ENCODE measurements at places on chromosomes 6 and 20.
A peak's percentile ranks its signal among the peaks of the same experiment; 100 is the strongest.

GRCh38 chr6:40788661-40789655 is 201.8 kb upstream of the LRFN2 start:
- no peak for DNase-seq

DNA sequence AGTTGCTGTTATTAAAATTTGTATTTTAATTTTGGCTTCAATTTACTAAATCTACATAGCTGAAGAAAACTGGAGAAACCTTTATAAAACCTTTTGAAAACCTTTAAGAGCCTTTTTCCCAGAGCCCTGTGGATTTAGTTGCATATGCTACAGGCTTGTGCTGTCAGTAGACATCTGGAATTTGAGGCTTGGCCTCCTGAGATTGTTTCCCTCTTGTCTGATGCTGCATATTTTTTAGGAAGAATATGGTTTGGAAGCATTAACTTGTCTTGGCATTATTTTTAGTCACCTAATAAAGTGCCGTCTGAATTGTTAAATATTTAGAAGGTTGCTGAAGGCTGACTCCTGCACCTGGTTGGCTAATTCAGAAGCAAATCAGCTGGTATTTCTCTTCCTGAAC is 369.4 kb downstream of the UTRN start:
- no peak for DNase-seq

DNA sequence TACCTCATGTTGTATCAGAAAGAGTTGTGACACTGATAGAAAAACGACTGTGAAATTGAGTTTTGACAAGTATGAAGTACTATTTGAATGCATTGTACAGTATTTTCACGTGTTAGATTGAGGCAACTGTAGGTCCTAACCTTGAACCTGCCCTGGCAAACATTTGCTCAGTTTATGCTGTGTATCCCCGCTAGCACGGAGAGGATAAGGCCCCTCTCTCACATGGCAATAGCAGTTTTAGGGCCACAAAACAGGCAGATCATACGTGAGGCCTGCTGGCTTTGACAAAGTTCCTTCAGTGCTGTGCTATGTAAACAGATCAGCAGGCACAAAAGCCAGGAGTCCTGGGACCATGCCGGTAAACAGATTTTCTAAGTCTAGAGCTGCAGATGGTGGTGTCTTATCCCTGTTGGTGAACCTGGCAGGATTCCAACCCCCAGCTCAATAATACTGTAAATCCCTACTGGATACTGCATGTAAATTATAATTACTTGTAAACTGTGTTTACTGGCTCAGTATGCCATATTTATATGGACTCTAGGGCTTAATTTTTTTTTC is 23.8 kb upstream of the FAM217A start:
- DNase-seq = no peak

DNA sequence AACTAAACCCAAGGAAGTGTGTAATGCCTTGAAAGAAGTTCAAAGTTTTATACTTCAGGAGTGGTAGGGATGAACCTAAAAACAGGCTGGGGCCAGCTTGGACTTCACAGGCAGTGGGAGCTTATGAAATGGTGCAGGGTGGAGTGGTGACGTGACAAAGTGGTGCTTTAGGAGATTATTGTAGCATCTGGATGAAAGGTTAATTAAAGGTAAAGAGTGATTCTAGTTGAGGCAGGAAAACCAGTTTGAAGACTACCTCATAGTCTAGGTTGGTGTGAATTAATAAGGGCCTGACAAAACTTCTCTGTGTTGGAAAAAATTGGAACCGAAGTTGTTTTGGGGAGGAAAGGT is 30.5 kb upstream of the GMDS start:
- DNase-seq = no peak

DNA sequence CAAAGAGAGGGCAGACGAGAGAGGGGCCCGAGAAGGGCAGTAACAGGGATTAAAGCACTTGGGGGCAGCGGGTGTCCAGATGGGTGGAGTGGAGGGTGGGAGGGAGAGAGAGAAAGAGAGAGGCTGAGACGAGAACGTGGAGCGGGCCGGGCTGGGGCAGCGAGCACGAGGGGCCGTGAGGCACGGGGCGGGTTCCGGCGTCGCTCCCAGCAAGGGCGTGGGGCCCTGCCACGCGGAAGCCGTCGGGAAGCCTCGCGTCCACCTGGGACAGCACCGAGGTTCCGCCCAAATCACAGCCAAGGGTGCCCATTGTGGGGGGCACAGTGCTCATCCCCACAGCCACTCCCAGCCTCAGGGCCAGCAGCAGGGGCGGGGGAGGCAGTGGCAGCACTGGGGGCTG is 49.8 kb downstream of the KCNQ2 start:
- no peak for DNase-seq

DNA sequence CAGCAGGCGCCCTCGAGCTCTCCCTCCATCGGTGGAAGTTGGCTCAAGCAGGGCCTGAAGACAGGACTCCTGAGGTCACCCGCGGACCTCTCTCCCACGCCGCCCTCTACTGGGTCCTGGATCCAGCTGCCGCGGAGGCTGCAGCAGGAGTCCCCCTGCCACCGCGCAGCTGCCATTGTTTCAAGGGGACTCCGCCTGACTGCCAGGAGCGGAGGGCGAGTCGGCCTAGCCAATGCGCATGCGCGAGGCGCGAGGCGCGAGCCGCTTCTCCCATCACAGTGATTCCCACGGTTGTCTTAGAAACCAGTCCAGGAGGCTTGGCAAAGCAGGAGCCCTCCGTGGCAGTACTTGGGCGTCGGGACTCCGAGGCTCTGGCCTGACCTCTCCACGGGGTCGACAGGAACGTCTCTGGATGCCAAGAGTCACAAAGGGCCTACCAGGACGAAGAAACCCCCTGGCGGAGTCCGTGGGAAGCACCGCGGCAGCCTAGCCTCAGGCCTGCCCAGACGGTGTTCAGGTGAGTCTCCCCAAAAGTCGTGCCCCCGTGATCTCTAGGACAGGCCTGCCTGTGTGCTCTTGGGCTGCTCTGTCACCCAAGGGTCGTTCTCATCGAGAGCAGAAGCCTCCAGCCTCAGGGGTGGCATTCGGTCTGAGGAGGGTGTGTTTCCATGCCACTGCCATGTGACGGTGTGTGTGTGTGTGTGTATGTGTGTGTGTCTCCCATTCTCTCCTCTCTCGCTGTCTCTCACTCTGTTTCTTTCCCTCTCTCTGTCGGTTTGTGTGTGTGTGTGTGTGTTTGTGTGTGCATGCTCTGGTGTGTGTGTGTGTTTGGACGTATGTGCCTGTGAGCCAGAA is 290.6 kb upstream of the ZNF337 start:
- DNase-seq = peak; percentile 42

DNA sequence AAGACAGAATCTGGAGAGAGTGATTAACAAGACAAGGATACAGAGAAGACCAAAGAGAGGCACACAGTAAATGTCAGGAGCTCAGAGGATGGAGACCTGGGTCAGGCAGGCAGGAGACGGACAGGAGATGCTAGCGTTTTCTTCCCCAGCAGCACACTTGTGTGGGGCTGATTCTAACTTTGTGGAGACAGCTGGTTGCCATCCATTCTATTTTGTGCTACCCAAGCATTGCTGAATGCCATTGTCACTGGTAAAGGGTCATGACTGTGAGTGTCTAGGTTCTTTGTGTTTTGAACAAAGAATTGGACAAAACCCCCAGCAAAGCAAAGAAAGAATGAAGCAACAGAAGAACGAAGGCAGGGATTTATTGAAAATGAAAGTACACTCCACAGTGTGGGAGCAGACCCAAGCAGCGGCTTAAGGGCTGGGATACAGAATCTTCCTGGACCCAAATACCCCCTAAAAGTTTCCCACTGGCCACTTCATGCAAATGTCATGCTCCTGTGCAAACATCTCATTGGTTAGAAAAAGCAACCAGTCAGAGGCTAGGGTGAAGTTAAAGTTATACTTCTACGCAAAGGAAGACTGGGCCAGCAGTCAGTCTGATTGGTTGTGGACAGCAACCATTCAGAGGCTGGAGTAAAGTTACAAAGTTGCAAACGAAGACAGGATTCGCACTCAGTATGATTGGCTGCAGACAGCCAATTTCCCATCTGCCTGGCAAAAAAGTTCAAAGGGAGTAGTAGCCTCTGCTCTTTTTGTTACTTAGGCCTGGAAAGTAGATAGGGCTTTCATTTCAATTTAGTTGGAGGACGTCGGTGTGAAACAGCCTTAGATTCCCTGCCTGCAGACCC is 17.5 kb downstream of the PTK7 start:
- DNase-seq = no peak

- DNase-seq = no peak
Observed at GRCh38 chr6:41836022-41836659, 48.6 kb downstream of the TOMM6 start.

DNA sequence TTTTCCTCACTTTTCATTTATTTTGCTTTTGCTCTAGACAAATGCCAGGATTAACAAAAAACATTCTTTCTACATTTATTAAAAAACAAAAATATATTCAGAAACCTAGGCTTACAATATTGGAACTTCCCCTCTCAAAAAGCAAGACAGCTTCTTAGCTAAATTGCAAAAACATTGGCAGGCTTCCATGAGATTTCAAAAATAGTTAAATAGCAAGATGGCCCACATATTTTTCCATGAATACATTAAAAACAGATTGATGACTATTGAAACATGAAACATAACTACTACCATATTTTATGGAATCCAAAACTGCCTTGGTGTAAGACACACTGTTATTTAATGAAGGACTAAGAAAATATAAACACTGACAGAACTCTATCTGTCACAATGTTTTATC is 92.0 kb downstream of the LY86 start:
- DNase-seq = no peak

GRCh38 chr20:25464501-25465242 is 57.2 kb downstream of the GINS1 start:
- DNase-seq = no peak

DNA sequence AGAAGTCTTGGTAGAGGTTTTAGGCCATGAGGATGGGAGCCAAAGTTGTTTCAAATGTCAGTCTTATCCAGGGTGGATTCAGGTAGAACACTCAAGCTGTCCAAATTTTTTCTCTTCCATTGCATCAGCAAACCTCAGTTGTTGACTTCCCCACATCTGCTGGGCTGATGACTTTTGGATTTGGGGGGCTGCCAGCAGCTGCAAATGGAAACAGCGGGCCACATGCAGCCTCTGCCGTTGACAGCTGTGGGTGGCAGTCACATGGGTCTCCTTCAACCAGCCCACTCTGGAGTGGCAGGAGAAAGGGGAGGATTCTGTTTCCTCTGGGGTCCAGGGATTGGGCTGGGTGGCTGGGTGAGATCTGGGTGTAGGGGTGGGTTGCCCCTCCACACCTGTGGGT is 5.8 kb upstream of the MLN start:
- no peak for DNase-seq

DNA sequence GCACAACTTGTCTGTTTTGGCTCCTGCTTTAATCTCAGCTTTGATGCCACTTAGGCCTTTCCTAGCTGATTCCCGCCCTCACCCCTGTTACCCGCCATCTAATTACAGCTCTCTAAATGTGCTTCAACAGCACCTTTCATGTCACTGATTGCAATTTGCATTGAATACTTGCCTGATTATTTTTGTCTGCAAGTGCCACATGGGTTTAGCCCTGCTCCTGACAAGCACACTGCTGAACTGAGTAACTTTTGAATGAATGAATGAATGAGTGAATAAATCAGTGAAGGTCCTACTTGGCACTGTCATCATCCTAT is 591 bp upstream of the DCBLD1 start:
- DNase-seq = peak; percentile 4

DNA sequence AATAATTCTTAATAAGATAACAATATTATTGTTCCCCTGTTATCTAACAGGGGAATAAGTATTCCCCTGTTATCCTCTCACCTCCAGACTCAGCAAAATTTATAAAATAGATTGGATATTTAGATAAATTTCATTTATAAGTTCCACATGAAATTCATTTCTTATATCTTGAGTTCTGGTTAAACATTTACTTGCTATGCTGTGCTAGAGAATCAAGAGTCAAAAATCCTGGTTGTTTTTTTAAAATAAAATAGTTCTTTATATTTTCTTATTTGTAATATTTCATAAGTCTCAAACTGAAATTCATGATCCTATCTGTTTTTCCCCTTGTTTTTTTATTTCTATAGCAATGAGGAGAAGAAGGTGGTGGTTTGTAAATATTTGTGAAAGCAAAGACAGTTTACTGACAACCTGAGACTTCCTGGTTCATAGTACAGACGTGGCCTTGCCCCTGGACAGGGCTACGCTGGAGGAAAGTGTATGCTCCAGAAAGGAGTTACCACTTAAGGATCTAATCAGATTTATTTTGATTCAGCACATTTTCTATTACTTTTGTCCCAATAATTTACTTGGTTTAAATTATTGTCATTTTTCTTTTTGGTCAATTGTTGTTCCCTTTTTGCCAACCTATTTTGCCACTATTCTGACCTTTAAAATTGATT is 37.8 kb upstream of the MARCKS start:
- no peak for DNase-seq

DNA sequence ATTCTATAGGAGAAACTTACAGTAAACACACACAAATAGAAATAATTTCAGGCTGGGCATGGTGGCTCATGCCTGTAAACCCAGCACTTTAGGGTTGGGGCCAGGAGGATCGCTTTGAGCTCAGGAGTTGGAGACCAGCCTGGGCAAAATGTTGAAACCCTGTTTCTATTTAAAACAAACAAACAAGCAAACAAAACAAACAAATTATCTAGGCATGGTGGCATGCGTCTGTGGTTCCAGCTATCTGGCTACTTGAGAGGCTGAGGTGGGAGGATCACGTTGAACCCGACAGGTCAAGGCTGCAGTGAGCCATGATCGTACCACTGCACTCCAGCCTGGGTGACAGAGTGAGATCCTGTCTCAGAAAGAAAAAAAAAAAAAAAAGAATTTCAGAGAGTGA is 64.0 kb downstream of the NHLRC1 start:
- DNase-seq = no peak

DNA sequence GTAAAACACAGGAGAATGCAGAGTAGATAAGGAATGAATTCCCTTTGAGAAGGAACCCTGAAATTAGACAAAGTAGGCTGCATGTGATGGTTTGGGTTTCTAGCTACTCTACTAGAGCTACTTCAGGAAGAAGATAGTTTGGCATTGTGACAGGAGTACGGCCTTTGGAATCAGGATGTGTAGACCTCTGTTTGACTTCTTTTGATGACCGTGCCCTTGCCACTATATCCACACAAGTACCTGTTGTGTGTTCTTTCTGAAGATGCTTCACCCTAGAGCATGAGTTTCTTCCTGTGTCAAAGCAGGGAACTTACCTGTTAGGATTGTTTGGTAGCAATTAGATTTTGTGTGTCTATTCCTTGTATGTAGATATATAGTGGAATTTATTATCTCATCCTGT is 41.7 kb downstream of the CD2AP start:
- DNase-seq = no peak

DNA sequence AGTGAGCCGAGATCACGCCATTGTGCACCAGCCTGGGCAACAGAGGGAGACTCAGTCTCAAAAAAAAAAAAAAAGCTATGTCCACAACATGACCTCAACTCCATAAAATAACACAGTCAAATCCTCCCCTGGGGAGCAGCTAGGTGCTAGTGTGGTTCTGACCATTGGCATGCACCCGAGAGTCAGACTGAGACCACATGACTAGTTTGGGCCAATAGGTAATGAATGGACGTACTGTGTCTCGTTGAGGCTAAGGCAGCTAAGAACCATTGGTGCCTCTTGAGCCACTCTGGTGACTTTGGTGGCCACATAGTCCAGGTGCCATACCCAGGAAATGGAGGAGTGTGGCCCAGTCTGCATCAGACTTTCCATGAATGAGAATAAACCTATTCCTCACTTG is 40.3 kb downstream of the ATP9A start:
- no peak for DNase-seq

GRCh38 chr6:77034161-77034560 is 429.1 kb downstream of the HTR1B start:
- no peak for DNase-seq

GRCh38 chr6:11386323-11386722 is 151.2 kb upstream of the TMEM170B start:
- DNase-seq = peak; percentile 38

- peak; percentile 19 for DNase-seq
Observed at GRCh38 chr6:146028252-146028795, 538 bp upstream of the GRM1 start.

GRCh38 chr6:437037-437392 is 45.5 kb downstream of the IRF4 start:
- no peak for DNase-seq
